ENCODE measurements at places on chromosomes 4 and X.

- no peak for DNase-seq
Observed at GRCh38 chrX:40022421-40022820, 75.3 kb downstream of the BCOR start.

DNA sequence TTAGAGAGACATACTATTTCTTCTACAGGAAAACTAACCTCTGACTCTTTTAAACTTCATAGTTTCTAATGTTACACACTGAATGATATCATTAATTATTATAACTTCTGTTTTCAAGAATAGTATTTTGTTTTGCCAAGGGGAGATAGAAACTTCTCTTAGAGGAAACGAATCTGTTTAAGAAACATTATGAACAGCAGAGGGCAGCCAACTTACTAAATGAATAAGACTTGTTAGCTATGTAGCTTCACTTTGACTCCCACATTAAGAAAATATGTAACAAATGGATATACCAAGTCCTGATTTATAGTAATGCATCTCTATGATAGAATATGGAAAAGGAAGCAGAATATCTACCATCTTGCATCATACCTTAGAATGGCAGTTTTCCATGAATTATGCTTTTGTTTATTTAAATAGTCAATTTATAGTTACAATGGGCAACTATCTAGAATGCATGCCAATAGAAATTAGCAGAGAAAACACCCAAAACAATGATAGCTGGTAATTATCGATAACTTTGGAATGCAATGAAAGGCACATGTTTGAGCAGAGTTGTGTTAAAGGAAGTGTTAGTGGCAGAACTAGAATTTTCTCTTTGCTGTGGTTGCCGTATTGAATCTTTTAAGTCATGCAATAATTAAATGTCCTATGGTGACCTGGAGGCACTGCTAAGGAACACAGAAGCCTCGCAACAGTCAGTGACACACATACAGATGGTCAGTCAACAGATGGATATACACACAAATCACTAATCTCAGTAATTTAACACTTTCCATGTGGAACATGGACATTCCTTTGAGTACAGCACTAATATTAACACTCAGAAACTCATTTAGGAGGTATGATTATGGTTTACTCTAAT, 105.7 kb upstream of the PDLIM3 start:
- DNase-seq, result peak; percentile 0

DNA sequence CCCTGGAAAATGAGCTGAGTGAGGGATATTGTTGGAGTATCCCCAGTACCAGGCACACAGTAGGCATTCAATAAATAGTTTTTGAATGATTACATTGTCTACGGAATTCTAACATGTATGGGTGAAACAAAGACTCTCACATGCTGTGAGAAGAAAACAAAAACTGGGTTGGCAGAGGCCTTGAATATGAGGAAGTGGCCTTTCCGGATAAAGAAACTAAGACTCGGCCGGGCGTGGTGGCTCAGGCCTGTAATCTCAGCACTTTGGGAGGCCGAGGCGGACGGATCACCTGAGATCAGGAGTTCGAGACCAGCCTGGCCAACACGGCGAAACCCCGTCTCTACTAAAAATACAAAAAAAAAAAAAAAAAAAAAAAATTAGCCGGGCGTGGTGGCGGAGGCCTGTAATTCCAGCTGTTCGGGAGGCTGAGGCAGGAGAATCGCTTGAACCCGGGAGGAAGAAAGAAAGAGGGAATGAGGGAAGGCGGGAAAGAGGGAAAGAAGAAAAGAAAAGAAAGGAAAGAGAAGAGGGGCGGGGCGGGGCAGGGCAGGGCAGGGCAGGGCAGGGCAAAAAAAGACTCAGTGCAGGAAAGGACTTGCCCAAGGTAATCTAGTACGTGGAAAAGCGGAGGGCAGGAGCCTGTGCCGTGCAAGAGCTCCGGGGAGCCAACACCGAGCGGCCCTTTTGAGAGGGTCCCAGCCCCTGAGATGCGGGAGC, 689 bp upstream of the TMA16 start:
- DNase-seq, result no peak

DNA sequence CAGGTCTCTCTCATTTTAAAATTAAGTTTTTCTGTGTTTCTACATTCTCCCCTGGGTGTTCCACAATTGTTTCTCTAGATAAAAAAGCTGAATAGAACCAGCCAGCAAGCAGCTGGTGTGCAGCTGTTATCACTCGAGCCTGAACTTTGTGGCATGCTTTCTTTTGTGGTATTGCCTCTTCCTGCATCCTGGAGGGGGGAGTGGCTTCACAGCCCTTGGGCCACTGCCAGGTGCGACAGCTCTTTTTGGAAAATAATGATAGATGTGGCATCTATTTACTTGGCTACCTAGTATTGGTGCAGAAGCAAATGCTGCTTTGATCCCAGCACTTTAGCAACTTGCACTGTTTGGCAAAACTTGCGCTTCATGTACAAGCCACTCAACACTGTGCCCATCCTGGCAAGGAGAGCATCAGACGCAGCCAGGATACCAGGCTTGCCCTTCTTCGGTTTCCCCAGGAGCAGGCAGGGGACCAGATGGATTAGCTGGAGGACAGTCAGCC, 69.4 kb downstream of the HMGB2 start:
- no peak for DNase-seq

GRCh38 chrX:77085372-77085771, 361.8 kb upstream of the FGF16 start:
- DNase-seq, result no peak

DNA sequence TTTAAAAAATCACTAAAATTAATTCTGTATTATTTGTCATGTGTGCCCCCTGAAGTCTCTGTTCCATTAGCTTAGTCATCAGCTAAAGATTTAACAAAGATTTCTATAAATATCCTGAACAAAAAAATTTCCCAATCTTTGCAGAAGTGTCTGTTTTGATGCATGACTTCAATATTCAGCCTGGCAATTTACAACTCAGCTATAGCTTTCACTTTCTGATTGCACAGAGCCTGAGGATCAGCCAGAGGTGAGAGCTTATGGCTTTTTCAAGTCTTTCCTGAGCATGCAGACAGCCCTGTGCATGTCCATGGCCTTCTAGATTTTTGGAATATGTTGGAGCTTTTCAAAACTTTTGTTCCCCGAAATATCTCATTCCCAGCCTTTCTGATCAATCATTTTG, 420.1 kb downstream of the ZNF674 start:
- no peak for DNase-seq

DNA sequence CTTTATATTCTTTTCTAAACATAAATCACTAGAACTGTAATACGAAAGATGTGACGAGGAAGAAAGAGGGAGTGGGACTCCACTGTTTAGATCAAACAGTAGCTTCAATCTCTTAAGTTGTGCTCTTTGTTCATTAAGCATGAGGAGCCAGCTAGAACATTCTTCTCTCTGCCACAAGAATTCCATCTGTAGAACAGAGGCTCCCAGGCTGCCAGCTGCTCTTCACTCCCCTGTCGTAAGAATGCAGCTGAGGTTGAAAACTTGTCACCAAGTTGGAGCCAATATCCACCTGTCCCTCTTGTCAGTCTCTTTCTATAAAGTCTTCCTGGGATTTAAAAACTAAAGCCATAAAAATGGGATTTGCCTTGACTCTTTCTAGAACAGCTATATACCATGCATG, 65.0 kb upstream of the SEC24B start:
- no peak for DNase-seq

- no peak for DNase-seq
Observed at GRCh38 chr4:7944599-7945220, 5.0 kb upstream of the AFAP1 start.

DNA sequence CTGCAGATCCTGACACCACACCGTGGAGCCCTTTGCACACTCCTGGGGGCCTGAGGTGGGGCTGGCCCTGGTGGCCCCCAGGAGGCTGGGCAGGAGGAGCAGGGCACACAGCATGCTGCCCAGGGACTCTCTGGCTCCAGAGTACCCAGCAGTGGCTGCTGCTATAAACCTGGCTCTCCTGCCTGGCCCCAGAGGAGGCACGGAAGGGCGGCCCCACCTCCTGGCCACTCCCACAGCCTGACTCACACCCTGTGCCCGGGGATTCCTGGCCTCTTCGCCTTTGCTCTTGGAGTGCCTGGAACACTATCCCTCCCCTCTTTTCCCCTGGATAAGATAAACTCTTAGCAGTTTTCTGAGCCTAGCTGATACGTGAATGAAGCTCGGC, at the start of gene PSAPL1:
Gene PSAPL1, minus strand, starts transcription at position 165 of the 385 bp plus-strand sequence. Its CDS starts 51 bp downstream, at position 114.
- no peak for DNase-seq

GRCh38 chr4:87505862-87506261, 23.3 kb downstream of the SPARCL1 start:
- no peak for DNase-seq

GRCh38 chr4:51925307-51925706, 82.4 kb downstream of the DCUN1D4 start:
- no peak for DNase-seq

GRCh38 chr4:20299515-20299914, 47.8 kb downstream of the SLIT2 start:
- no peak for DNase-seq

GRCh38 chrX:7146020-7146702, 1.4 kb upstream of the STS start:
- no peak for DNase-seq

DNA sequence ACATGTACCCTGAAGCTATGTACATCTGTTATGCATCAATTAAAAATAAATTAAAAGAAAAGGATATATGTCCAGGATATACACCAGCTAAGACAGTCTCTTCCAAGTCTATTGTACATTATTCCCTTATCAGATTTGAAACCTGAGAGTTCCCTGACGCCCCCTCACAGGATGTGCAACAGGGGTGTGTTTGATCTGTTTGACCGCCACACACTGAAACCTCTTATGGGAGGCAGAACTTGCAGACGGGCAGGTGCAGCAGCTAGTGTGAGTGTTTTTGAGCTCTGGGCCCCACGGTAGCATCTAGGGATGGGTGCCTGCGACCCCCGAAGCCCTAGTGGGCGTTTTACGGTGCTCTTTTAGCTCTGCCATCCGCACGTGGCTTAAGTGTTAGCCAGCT, 4.7 kb downstream of the XG start:
- no peak for DNase-seq

- DNase-seq, result no peak
Observed at GRCh38 chrX:53122013-53122412, 28.1 kb downstream of the KANTR start.

DNA sequence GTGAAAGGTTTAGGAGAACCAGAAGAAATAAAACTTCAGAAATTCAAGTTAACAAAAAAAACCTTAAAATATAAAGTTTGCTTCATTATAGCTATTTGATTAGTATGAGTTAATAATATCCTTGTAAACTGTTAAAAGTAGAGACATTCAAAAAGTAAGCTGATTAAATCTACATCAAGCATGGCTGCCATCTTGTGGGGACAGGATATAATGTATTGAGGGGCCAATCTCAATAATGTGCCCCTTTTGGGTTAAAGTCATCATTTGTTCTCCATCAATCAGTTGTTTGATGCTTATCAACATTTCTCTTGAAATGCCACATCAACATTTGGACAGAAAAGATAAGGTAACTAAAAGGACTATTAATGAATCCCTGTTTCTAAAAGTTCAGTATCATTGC, 4.6 kb upstream of the GRID2 start:
- no peak for DNase-seq

Data from NCI-H1048 (cell line).